ENCODE measurements at places on chromosomes 4 and X.

DNA sequence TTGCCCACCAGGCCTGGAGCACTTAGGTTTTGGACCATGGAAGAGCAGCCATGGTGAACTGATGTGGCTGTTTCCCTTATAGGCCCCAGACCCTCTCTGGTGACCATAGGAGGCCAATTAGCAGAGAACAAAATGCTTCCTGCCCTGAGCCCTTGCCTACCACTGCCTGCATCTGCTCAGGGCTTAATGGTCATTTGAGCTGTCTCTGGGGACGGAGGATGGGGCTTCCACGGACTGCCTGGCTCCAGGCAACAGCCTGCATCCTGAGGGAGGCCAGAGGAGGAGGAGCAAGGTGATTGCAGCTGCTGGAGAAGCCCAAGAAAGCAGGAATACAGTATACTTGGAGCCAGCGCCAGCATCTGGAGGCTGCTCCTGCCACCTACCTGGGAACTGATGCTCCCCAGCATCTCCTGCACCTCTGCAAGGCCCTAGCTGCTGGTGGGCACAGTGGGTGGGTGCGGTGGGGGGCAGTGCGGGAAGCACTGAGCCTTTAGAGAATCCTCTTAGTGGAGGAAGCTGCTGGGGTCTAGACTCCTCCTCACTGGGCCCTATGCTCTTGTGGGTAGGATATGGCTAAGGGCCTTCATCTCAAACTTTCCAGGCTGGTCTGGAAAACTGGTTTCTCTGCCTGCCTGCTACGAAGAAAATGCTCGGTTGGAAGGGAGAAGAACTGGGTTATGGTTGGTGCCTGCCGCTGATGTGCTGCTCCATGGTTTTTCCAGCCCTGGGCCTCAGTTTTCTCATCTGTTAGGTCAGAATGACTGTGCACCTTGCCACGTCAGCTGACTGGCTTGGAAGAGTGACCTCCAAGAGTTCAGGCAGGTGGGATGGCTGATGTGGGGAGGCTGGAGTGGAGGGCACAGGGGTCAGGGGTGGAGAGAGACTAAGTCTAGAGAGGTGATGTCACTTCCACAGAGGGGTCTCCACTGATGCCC, 158.8 kb upstream of the PJA1 start:
- DNase-seq, result peak; percentile 58

DNA sequence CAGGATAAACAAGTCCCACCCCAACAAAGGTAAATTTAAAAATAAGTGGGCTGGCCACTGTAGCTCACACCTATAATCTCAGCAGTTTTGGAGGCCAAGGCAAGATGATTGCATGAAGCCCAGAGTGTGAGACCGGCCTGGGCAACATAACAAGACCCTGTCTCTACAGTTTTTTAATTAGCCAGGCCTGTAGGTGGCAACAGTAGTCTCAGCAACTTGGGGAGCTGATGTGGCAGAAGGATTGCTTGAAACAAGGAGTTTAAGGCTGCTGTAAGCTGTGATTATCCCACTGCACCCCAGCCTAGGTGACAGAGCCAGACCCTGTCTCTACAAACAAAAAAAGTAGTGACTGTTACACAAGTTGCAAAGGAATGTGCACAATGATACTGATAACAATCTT, 74.6 kb upstream of the FAAH2 start:
- DNase-seq, result no peak

DNA sequence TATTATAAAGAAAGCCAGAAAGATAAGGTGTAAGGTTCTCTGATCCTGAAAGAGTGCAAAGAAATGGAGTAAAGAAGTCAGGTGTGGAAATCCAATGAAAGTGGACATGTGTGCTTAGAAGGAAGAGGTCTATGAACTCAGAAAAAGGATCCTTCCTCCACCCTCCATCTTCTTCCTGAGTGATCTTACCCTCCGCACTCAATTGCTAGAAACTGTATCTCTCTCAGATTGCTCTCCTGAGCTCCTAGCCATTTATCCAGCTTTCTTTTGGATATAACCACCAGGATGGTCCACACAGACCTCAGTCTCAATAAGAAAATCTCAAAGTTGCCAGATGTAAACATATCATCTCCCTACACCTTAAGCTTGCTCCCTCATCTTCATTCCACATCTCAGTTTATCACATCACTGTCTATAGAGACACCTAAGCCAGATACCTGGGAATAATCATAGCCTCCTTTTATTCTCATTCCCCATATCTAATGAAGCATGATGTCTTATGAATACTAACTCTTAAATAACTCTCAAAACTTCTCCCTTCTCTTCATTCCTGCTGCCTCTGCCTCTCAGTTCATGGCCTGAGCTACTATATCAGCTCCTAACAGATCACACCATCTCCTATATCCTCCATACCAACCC, 573 bp downstream of the SERPINA7 start:
- DNase-seq, result no peak

- DNase-seq, result no peak
Observed at GRCh38 chr4:182788201-182788600, 129.0 kb downstream of the DCTD start.

- no peak for DNase-seq
Observed at GRCh38 chrX:100340491-100341141, 69.5 kb downstream of the PCDH19 start.

DNA sequence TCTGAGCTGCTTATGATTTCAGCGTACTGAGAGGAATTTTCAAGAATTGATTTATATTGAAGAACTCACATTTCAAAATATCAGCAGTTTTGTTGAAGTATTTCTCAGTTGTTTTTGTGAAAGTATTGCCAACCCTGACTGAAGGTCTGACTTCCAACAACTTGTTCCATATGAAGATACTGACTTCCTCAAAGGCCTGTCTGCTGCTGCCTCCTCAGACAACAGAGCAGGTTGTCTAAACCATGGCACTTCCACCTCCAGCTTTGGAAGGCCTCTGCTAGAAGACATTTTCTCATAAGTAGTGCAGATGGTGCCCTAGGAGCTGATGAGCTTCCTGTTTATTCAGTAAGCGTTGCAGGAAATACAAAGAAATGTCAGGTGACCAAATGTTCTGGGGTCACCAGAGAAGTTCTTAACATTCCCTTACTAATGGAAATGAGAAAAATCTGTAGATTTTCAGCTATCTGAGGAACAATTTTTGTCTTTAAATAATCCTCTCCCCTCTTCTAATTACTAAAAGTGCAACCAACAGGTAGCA, 28.8 kb downstream of the FGF2 start:
- DNase-seq, result no peak

DNA sequence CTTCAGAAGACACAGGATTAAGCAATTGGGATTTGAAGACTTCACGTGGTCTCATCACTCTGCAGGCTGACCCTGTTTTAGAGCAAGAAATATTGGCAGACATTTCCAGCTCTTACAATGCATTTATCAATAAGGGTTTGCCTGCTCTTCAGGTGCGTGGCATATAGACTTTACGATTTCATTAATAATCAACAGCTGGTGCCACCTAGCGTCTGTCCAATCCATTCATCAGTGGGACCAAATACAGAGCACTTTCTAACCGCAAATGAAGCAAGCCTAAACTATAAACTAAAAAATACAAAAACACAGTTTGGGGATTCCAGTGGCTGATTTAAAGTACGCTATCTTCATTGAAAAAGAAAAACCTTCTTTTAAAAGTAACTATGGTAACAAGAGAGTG, 125.4 kb upstream of the DMD start:
- peak; percentile 25 for DNase-seq

GRCh38 chr4:173231916-173232315, 63.3 kb downstream of the GALNT7 start:
- peak; percentile 55 for DNase-seq

GRCh38 chrX:28205126-28205525, 223.9 kb upstream of the DCAF8L1 start:
- no peak for DNase-seq

DNA sequence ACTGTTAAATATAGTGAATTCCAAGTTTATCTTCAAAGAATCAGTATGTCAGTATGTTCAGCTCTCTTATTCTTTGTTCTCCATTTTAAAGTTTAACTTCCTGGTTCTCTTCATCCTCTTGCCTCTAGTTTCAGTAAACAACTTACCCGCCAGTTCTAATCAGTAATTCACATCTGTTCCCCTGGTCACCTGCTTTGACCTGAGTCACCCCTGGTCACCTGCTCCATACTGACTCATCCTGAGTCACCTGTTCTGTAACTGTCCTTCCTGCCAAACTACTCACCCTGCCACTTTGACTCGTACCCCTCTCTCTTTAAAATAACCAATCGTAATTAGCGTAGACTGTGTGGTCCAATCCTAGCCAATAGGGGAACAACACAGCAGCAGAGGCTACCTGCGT, 992.7 kb upstream of the HS3ST1 start:
- DNase-seq, result no peak

Data from A673 (cell line).